Transverse colon (tissue), 4 donors: ENCODE measurements at places on chromosomes 5 and 9.

DNA sequence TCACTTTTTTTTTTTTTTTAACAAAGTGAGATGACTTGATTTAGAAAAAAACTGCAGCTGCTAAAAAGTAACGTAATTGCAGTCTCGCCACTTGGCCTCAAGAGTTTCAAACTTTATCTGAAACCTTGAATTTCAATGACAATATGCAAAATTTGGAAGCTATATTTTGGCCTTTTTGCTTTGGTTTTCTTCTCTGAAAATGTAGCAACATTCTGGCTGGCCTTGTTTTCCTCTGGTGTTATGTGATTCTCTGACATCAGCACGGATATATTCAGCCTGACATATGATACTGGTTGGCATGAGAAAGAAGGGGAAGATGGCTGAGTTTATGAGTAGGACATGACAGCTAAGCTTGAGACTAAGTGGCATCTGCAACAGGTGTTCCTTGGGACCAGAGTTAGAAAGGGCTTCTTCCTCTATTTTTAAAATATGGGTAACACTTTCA, 136.5 kb downstream of the MEF2C start:
- DNase-seq: no peak
- H3K4me3 ChIP-seq: no peak overlapping the region
- no peaks in the 10 kb centered on the region for H3K4me1 ChIP-seq
- no peak overlapping the region for H3K27ac ChIP-seq
- no peaks in the 10 kb centered on the region for H3K36me3 ChIP-seq
- no peaks in the 10 kb centered on the region for H3K27me3 ChIP-seq

GRCh38 chr5:38765399-38765861, 80.4 kb upstream of the OSMR start:
- H3K4me3 ChIP-seq: no peak overlapping the region
- no peak for DNase-seq
- no peaks in the 10 kb centered on the region for H3K27me3 ChIP-seq
- H3K4me1 ChIP-seq: no peaks in the 10 kb centered on the region
- no peaks in the 10 kb centered on the region for H3K36me3 ChIP-seq

GRCh38 chr5:146185161-146185560, 2.7 kb upstream of the LARS1 start:
- H3K27me3 ChIP-seq: no peaks in the 10 kb centered on the region
- no peak for DNase-seq
- H3K4me1 ChIP-seq: peaks cover 14% of the 10 kb centered on the region
- no peak overlapping the region for H3K4me3 ChIP-seq
- no peak overlapping the region for H3K27ac ChIP-seq

- DNase-seq: no peak
- H3K36me3 ChIP-seq: no peaks in the 10 kb centered on the region
- peaks cover 9% of the 10 kb centered on the region for H3K4me1 ChIP-seq
- peak overlapping the region; percentile 67 for H3K4me3 ChIP-seq
Measured at GRCh38 chr5:126595486-126596083, 566 bp upstream of the ALDH7A1 start.

GRCh38 chr5:39970117-39970798, 545.5 kb upstream of the DAB2 start:
- no peaks in the 10 kb centered on the region for H3K36me3 ChIP-seq
- H3K4me1 ChIP-seq: no peaks in the 10 kb centered on the region
- no peak overlapping the region for H3K4me3 ChIP-seq

DNA sequence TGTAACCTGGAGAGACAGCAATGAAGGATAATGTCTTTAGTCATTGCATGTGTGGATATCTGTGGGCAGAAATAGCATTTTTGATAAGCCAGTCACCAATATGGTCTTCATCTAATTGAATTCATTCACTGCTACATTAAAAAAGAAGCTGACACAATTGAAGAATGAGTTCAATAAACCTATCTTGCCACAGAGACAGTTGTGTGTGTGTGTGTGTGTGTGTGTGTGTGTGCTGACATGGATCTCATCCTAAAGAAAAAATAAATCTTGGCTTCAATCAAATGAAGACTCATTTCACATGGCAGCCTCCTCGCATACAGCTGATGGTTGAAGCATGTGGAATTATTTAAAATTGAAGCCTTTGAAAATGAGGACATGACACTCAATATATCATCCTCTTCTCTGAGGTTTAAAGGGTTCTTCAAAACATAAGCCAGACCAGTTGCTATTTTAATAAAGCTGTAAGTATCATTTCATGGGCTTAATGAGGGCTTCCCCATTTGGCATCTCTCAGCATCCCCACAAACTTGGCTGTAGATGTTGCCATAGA, 118.5 kb upstream of the PTPN3 start:
- H3K4me3 ChIP-seq: no peak overlapping the region
- no peaks in the 10 kb centered on the region for H3K4me1 ChIP-seq
- H3K36me3 ChIP-seq: no peaks in the 10 kb centered on the region
- no peak overlapping the region for H3K27ac ChIP-seq
- DNase-seq: no peak
- H3K27me3 ChIP-seq: no peaks in the 10 kb centered on the region

DNA sequence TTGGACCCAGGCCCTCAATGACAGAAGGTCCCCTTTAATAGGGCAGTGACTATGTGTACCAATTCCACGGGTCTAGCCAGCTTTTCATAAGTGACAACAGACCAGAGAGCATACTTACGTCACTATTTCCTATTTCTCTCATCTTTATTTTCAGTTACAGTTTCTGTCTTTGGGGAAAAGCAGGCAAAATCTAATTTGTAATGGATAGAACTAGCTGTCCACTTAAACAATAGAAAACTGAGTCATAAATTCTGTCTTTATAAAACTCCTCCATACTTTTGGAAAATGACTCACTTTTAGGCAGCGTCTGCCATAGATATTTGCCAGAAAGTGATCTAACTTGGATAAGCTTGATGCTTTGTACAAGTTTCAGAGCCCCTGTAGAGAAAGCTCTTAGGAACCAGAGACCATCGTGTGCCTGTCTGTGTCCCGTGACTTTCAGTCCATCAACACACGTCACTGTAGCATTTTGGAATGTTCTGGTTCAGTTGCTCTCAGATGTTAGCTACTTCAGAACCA, 101.9 kb downstream of the F2RL2 start:
- no peak overlapping the region for H3K4me3 ChIP-seq
- no peak for DNase-seq
- no peaks in the 10 kb centered on the region for H3K27me3 ChIP-seq
- H3K36me3 ChIP-seq: no peaks in the 10 kb centered on the region

DNA sequence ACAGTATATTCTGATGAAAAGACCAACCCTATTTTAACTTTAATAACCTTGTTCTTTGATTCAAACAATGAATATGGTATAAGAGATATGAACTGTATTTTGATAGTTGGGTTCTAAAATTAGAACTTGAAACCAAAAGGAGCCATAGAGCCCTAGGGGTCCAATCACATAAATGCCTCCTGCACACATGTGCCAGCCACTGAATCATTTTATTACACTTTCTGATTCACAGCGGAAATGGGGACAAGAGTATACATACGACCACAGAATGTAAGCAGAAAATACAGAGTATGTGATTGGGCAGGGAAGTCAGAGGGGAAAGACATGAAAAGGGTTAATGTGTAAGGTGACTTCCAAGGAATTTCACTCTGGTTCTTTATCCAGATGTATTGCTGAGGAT, 1000.2 kb downstream of the NR2F1-AS1 start:
- no peak overlapping the region for H3K4me3 ChIP-seq
- H3K27ac ChIP-seq: no peak overlapping the region
- no peaks in the 10 kb centered on the region for H3K27me3 ChIP-seq
- H3K36me3 ChIP-seq: no peaks in the 10 kb centered on the region
- no peak for DNase-seq

GRCh38 chr9:133667759-133668450, 31.7 kb downstream of the DBH start:
- DNase-seq: no peak
- no peaks in the 10 kb centered on the region for H3K27me3 ChIP-seq
- H3K4me1 ChIP-seq: no peaks in the 10 kb centered on the region
- H3K36me3 ChIP-seq: no peaks in the 10 kb centered on the region

DNA sequence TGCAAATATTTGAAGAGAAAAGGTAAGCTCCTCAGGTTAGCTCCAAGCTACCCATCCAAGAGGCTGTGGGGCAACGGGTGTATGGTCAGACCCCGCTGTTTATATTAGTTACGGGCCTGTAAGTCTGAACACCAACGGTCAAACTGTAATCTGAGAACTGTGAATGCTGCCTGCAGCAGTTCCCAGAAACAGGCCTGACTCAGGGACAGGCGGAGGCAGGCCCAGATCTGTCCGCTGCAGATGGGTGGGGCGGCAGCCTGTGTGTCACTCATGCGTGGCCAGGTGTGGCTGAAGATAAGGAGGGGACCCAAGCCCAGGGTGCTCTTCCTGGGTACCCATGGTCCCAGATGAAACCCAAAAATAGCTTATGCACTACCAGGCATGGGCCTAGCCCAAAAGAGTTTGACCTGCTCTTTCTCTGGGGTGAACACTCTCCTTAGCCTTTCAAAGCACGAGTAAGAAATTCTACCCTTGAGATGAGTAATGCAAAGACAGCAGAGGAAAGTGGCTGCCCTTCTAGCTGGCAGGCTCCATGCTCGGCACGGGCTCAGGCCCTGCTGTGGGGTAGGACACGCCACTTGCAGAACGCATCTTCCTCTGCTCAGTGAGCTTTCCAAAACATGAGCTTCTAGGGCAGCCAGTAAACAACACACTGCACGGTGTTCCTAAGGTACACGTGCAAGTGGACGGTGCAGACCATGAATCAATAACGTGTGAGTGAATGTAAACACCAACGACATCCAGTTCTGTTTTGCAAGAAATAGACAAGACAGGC, 9.1 kb downstream of the UBAC1 start:
- no peaks in the 10 kb centered on the region for H3K36me3 ChIP-seq
- H3K27me3 ChIP-seq: no peaks in the 10 kb centered on the region
- no peak for DNase-seq
- H3K4me3 ChIP-seq: no peak overlapping the region
- no peak overlapping the region for H3K27ac ChIP-seq
- no peaks in the 10 kb centered on the region for H3K4me1 ChIP-seq

DNA sequence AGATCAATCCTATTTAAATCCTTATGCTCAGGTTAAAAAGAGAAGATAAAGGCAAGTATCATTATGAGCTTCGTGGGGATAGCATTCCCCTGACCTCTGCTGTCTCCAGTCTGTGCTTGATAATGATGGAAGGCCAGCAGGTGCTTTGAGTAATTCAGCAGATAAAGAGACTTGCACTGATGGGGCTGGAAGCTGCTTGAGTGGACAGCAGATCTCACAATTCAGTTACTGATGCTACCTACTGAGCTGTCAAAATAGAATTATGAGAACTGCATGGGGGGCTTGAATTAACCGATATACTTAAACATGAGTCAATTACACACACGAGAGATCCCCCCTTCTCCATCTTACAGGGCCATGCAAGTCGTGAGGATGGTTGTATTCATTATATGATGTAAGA, 107.7 kb upstream of the GPR151 start:
- H3K36me3 ChIP-seq: no peaks in the 10 kb centered on the region
- H3K4me1 ChIP-seq: no peaks in the 10 kb centered on the region
- H3K27ac ChIP-seq: no peak overlapping the region

GRCh38 chr5:154285661-154286408, 95.3 kb downstream of the GALNT10 start:
- DNase-seq: no peak
- no peaks in the 10 kb centered on the region for H3K27me3 ChIP-seq
- peaks cover 19% of the 10 kb centered on the region for H3K4me1 ChIP-seq
- no peak overlapping the region for H3K4me3 ChIP-seq

DNA sequence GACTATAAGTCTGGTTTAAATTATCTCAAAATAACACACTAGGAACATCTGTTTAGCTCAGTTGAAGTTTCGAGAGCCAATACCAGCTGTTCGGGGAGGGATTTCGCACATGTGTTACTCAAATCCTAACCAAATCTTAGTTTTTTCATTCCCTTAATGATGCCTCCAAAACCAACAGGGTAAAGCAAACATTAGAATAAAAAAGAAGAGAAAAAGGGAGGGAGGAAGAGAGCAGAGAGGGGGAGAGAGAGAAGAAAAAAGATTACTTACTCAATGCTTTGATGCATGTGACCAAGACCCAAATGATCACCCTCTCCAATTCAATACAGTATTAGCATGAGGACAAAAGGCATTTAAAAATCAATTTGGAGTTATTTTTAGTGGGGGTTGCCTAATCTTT, 86.0 kb upstream of the NR5A1 start:
- no peak for DNase-seq
- H3K36me3 ChIP-seq: no peaks in the 10 kb centered on the region
- peaks cover 22% of the 10 kb centered on the region for H3K4me1 ChIP-seq
- no peak overlapping the region for H3K27ac ChIP-seq
- H3K4me3 ChIP-seq: no peak overlapping the region
- H3K27me3 ChIP-seq: no peaks in the 10 kb centered on the region

DNA sequence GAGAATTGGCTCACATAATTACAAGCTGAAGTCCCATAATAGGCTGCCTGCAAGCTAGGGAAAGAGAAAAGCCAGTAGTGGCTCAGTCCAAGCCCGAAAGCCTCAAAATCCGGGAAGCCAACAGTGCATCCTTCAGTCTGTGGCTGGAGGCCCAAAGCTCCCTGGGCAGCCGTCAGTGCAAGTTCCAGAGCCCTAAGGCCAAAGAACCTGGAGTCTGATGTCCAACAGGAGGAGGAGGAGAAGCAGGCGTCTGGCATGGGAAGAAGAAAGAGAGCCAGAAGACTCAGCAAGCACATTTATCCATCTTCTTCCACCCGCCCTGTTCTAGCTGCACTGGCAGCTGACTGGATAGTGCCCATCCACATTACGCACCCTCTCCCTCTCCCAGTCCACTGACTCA, 213.4 kb downstream of the GAS1 start:
- H3K4me1 ChIP-seq: no peaks in the 10 kb centered on the region
- DNase-seq: no peak
- no peaks in the 10 kb centered on the region for H3K36me3 ChIP-seq

- H3K36me3 ChIP-seq: no peaks in the 10 kb centered on the region
- peaks cover 6% of the 10 kb centered on the region for H3K4me1 ChIP-seq
- no peak overlapping the region for H3K4me3 ChIP-seq
- peak overlapping the region; percentile 3 for H3K27ac ChIP-seq
- DNase-seq: peak; percentile 20
- no peaks in the 10 kb centered on the region for H3K27me3 ChIP-seq
Measured at GRCh38 chr5:81825237-81825636, 74.3 kb upstream of the SSBP2 start.

- DNase-seq: no peak
- H3K27ac ChIP-seq: no peak overlapping the region
- H3K4me3 ChIP-seq: no peak overlapping the region
- H3K4me1 ChIP-seq: no peaks in the 10 kb centered on the region
Measured at GRCh38 chr5:56803025-56803424, 12.3 kb upstream of the MAP3K1 start.

DNA sequence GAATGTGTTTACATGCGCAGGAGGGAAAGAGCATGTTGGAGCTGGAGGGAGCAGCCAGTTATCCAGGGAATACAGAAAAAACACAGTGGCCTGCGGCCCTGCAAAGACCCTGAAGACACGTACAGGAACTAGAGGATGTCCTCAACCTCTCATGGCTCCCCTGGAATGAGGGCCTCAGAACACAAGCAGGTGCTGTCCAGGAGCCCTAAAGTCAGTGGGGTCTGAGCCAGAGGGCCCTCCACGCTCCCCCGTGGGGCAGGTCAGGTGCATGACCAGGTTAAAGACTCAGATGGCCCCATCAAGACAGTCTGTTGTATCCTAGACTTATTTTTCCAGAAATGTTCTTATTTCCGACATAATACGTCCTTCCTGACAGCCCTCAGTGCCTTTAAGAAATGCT, 106.9 kb downstream of the ROR2 start:
- H3K4me1 ChIP-seq: peaks cover 33% of the 10 kb centered on the region
- H3K27ac ChIP-seq: peak overlapping the region; percentile 84
